ENCODE measurements at places on chromosomes 16 and 17.

- DNase-seq = peak; percentile 79
- no peak overlapping the region for H3K27ac ChIP-seq
- peaks cover 70% of the 10 kb centered on the region for H3K27me3 ChIP-seq
Observed at GRCh38 chr17:15260376-15261257, 4.5 kb downstream of the PMP22 start.

DNA sequence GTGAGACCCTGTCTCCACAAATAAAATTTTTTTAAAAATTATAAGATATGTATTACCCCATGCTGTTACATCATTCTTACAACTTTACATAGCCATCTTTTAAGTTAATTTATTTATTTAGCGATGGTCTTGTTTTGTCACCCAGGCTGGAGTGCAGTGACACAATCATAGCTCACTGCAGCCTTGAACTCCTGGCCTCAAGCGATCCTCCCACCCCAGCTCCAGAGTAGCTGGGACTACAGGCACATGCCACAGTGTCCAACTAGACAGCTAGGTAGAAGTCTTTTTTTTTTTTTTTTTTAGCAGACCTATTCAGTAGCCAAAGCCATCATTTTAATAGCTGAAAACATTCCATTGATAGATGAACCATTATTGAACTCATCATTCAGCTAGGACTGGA is 92.7 kb downstream of the NDE1 start:
- H3K27me3 ChIP-seq = no peaks in the 10 kb centered on the region
- H3K4me1 ChIP-seq = no peaks in the 10 kb centered on the region
- H3K36me3 ChIP-seq = peaks cover 2% of the 10 kb centered on the region
- H3K4me3 ChIP-seq = no peak overlapping the region
- H3K27ac ChIP-seq = no peak overlapping the region
- DNase-seq = no peak

- H3K36me3 ChIP-seq = peaks cover 53% of the 10 kb centered on the region
- peak overlapping the region; percentile 95 for H3K4me3 ChIP-seq
- peak overlapping the region; percentile 94 for H3K27ac ChIP-seq
Observed at GRCh38 chr16:1538804-1539520, 5.5 kb downstream of the TMEM204 start.

DNA sequence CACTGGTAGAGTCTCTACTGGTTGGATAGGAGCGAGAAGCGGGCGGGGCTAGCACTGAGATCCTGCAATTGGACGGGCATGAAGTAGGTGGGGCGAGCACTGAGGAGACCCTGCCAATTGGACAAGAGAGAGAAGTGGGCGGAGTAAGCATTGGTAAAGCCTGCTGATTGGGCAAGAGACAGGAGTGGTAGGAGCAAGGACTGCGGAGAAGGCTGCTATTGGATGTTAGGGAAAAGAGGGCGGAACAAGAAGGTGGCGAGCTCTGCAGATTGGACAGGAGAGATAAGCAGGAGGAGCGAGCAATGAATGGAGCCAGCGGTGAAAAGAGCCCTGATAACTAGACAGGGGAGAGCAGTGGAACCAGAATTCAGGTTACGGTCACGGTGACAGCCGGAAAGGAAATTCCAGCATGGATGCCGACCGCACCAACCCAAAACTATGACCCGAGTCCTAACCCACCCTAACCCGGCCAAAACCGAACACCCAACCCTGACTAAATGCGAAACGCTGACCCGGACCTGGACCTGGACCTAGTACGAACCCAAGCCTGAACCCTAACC is 4.8 kb downstream of the SCGB1C2 start:
- H3K4me3 ChIP-seq = no peak overlapping the region
- peak; percentile 65 for DNase-seq
- H3K27ac ChIP-seq = no peak overlapping the region
- H3K27me3 ChIP-seq = no peaks in the 10 kb centered on the region
- H3K4me1 ChIP-seq = no peaks in the 10 kb centered on the region
- no peaks in the 10 kb centered on the region for H3K36me3 ChIP-seq

DNA sequence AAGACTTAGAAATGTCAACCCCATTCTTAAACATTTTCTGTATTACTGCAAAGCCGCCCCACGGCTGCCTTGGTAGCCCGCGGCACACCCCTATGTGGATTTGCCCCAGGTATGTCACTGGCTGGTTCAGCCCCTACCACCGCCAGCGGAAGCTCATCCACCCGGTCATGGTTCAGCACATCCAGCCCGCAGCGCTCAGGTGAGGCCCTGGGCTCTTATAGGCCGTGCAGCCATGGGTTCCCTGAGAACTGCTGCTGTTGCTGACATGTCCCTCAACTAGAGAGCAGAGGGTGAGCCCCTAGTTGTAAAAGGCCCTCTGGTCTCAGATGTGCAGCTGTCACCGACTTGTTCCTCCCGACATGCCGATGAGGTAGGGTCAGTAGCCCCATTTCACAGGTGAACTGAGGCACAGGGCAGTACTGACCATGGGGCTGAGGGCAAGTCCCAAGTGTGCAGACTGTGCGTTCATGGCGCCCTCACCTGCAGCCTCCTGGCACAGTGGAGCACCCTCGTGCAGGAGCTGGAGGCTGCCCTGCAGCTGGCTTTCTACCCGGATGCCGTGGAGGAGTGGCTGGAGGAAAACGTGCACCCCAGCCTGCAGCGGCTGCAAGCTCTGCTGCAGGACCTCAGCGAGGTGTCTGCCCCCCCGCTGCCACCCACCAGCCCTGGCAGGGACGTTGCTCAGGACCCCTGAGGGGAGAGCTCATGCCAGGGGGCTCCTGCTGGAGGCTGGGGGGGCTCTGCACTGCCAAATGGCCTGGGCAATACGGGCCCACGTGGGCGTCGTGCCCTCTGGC is 8.7 kb downstream of the CYBC1 start:
- peaks cover 22% of the 10 kb centered on the region for H3K36me3 ChIP-seq
- H3K27me3 ChIP-seq = no peaks in the 10 kb centered on the region
- no peak overlapping the region for H3K4me3 ChIP-seq
- no peak for DNase-seq
- peaks cover 11% of the 10 kb centered on the region for H3K4me1 ChIP-seq
- no peak overlapping the region for H3K27ac ChIP-seq

DNA sequence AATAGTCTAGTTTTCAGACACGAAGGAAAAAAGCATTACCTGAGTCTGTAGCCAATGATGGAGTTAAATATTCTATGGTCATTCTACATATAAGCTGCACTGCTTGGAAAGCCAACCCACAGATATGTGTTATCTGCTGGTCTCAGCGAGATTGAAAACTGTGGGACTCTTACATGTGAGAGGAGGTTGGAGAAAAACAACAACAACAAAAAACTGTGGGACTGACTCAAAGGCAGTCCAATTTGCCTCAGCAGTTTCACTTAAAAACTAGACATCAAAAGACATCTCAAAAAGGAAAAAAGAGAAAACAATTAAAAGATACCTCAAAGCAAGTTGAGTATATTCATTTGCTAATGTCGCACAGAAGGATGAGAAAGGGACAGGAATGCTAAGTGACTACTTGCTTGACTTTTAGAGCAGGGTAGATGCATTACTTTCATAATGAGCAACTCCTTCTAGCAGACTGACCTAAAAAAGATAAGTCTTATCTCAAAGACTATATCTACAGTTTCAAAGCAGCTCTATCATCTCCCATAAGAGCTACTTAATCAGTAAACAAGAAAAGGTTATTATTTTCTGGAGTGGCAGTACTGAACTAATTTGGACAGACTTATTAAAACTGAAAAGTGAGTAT is 35.5 kb upstream of the ITGA2B start:
- no peak overlapping the region for H3K4me3 ChIP-seq
- peak overlapping the region; percentile 40 for H3K27ac ChIP-seq
- H3K27me3 ChIP-seq = no peaks in the 10 kb centered on the region
- H3K4me1 ChIP-seq = peaks cover 18% of the 10 kb centered on the region
- H3K36me3 ChIP-seq = peaks cover 28% of the 10 kb centered on the region
- DNase-seq = no peak

GRCh38 chr16:69105501-69106361 is at the start of gene HAS3:
HAS3 (plus strand) TSS chr16:69105653; CDS start chr16:69109396, 3,743 bp downstream.
- H3K27ac ChIP-seq = peak within 1 kb of the TSS; percentile 76
- peak; percentile 67 for DNase-seq
- peaks cover 16% of the 10 kb centered on the region for H3K4me1 ChIP-seq
- peaks cover 10% of the 10 kb centered on the region for H3K36me3 ChIP-seq

- no peaks in the 10 kb centered on the region for H3K4me1 ChIP-seq
- H3K36me3 ChIP-seq = no peaks in the 10 kb centered on the region
- no peak for DNase-seq
Observed at GRCh38 chr16:51067352-51067751, 83.7 kb downstream of the SALL1 start.

DNA sequence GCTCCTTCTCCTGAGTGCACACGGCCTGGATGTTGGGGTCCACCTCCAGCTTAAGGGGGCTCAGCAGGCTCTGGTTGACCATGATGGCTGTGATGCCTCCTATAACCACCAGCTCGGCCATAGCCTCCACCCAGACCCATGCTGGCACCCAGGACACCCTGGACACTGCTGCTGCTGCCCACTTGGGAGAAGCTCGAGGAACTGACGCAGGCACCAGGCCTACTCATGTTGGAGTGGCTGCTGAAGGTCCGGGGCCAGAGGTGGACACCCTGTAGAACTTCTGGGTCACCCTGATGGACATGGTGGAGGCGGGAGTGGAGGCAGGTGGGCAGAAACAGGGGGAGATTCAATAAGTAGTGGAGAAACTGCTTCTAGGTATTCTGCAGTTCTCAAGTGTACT is 28.0 kb downstream of the IKZF3 start:
- H3K27ac ChIP-seq = no peak overlapping the region
- H3K36me3 ChIP-seq = peaks cover 55% of the 10 kb centered on the region
- H3K4me3 ChIP-seq = no peak overlapping the region
- DNase-seq = no peak
- peaks cover 25% of the 10 kb centered on the region for H3K4me1 ChIP-seq

DNA sequence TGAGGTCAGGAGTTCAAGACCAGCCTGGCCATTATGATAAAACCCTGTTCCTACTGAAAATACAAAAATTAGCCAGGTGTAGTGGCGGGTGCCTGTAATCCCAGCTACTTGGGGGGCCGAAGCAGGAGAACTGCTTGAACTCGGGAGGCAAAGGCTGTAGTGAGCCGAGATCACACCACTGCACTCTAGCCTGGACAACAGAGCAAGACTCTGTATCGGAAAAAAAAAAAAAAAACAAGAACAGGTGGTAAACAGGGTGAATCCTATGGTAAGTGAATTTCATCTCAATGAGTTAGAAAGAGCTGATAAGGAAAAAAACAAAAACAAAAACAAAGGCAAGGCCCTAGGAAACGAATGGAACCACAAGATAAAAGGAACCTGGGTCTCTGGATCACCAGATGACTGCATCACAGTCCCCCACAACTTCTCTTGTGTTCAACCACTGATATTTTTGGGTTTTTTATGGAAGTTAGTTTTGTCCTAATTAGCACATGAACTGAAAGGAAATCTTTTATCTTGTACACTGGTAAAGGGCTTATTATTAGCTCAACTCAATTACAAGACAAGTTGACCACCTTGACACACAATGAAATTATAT is 21.0 kb downstream of the GLG1 start:
- H3K27ac ChIP-seq = no peak overlapping the region
- DNase-seq = no peak
- peaks cover 62% of the 10 kb centered on the region for H3K4me1 ChIP-seq

- H3K4me3 ChIP-seq = no peak overlapping the region
- peak; percentile 66 for DNase-seq
- peaks cover 6% of the 10 kb centered on the region for H3K27me3 ChIP-seq
- H3K27ac ChIP-seq = no peak overlapping the region
- H3K4me1 ChIP-seq = peaks cover 3% of the 10 kb centered on the region
- H3K36me3 ChIP-seq = no peaks in the 10 kb centered on the region
Observed at GRCh38 chr17:83103200-83103942, 24.0 kb downstream of the METRNL start.

DNA sequence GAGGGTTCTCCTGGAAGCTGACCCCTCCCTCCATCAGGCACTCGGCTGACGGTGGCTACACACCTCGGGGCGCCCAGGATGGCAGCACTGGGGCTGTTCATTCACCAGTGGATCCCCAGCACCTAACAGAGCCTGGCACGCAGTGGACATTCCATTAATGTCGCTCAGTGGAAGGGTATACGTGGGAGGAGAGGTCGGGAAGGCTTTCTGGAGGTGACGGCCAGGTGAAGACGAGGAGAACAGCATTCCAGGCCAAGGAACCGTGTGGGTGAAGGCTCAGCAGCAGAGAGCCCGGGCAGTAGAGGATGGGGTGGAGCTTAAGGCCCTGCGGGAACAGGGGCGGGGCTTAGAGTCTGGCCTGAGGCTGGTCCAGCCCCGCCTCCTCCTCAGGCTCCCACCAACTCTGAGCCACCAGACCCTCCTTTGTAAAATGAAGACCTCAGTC is 2.5 kb upstream of the HS3ST6 start:
- H3K36me3 ChIP-seq = no peaks in the 10 kb centered on the region
- no peaks in the 10 kb centered on the region for H3K4me1 ChIP-seq
- no peak overlapping the region for H3K27ac ChIP-seq
- peaks cover 48% of the 10 kb centered on the region for H3K27me3 ChIP-seq
- peak; percentile 38 for DNase-seq

- H3K27me3 ChIP-seq = peaks cover 1% of the 10 kb centered on the region
- peak overlapping the region; percentile 63 for H3K4me3 ChIP-seq
- H3K4me1 ChIP-seq = peaks cover 42% of the 10 kb centered on the region
- no peaks in the 10 kb centered on the region for H3K36me3 ChIP-seq
Observed at GRCh38 chr16:2842340-2843000, 12.4 kb downstream of the ZG16B start.

GRCh38 chr17:15119968-15120367 is 145.2 kb downstream of the PMP22 start:
- peaks cover 5% of the 10 kb centered on the region for H3K27me3 ChIP-seq
- no peaks in the 10 kb centered on the region for H3K36me3 ChIP-seq
- H3K27ac ChIP-seq = no peak overlapping the region
- DNase-seq = no peak
- H3K4me1 ChIP-seq = no peaks in the 10 kb centered on the region

GRCh38 chr17:41895617-41896016 is 23.1 kb downstream of the ACLY start:
- H3K27me3 ChIP-seq = no peaks in the 10 kb centered on the region
- no peak for DNase-seq
- peaks cover 52% of the 10 kb centered on the region for H3K36me3 ChIP-seq
- no peak overlapping the region for H3K27ac ChIP-seq
- no peaks in the 10 kb centered on the region for H3K4me1 ChIP-seq

GRCh38 chr17:66677201-66677981 is 157.5 kb upstream of the CACNG5 start:
- H3K36me3 ChIP-seq = peaks cover 31% of the 10 kb centered on the region
- peak overlapping the region; percentile 59 for H3K27ac ChIP-seq
- H3K27me3 ChIP-seq = no peaks in the 10 kb centered on the region
- peaks cover 45% of the 10 kb centered on the region for H3K4me1 ChIP-seq
- peak; percentile 18 for DNase-seq
- no peak overlapping the region for H3K4me3 ChIP-seq

DNA sequence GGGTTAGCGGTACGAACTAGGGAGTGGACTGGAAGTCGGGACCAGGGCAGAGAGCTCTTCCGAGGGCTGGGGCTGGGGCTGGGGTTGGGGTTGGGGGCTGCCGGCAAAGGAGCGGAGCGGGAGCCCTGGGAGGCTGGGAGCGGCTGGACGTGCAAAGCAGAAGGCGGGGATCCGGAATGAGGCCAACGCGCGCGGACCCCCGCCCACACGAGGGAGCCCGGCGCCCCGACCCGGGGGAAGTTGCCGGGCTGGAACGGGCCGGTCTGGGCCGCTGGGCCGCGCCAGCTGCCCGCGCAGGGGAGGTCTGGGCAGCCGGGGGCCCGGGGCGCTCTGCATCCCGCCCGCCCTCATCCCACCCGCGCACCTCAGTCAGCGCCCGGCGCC is 323 bp downstream of the ST3GAL2 start:
- DNase-seq = no peak
- peaks cover 37% of the 10 kb centered on the region for H3K4me1 ChIP-seq

- no peaks in the 10 kb centered on the region for H3K27me3 ChIP-seq
- H3K4me1 ChIP-seq = no peaks in the 10 kb centered on the region
- no peak for DNase-seq
- no peak overlapping the region for H3K4me3 ChIP-seq
- H3K27ac ChIP-seq = no peak overlapping the region
Observed at GRCh38 chr17:73625991-73626673, 18.1 kb downstream of the SDK2 start.
